HS-27A (cell line): ENCODE measurements at places on chromosomes 6 and 20.

DNA sequence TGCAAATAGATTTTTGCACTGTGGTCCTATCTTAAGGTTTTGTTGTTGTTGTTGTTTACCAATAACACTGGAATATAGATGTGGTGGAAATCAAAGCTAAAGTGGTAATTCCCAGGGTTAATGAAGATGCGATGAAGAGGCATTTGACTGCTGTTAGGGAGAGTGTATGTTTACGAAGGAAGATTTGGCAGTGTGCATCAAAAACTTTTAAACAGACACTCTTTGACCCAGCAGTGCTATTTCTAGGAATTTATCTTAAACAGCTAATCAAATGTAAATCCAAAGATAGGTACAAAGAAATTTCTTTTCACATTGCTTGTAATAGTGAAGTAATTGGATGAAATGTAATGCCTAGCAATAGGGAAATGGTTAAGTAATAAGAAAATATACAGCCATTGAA is 34.0 kb downstream of the KDM1B start:
- DNase-seq: no peak

DNA sequence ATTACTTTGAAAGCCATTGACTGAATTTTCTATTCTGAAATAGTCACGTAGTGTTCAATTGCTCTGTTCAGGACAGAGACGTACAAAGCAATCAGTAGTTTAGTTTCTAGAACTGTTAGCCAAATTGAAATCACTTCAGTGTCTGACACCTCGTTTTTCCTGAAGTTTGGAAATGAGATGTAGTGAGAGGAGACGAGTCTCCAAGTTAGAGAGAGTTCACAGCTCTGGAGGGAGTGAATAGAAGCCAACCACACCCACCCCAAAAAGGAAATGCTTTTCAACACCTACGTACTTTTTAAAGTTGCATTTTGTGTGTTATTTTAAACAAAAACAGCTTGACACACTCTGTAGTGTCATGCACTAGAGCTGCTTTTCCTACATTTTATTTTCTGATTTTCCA is 296.0 kb downstream of the ADGRG6 start:
- DNase-seq: no peak

- no peak for DNase-seq
These were observed 2.9 kb downstream of the TMEM30A start for GRCh38 chr6:75281653-75282052.

- DNase-seq: no peak
These were observed 153.3 kb upstream of the SNX9 start for GRCh38 chr6:157669747-157670216.

GRCh38 chr6:111625099-111625416 is 19.4 kb upstream of the TRAF3IP2 start:
- no peak for DNase-seq

- DNase-seq: no peak
These were observed 462.5 kb downstream of the CDH26 start for GRCh38 chr20:60420676-60421229.

- no peak for DNase-seq
These were observed 41.0 kb downstream of the QKI start for GRCh38 chr6:163455552-163455951.

- DNase-seq: no peak
These were observed 236.2 kb downstream of the GRM1 start for GRCh38 chr6:146265056-146265455.

GRCh38 chr20:35886537-35886936 is 67.8 kb downstream of the SCAND1 start:
- DNase-seq: no peak

GRCh38 chr6:154297721-154298120 is 58.9 kb downstream of the IPCEF1 start:
- DNase-seq: no peak

- no peak for DNase-seq
These were observed 34.6 kb upstream of the NKX2-2 start for GRCh38 chr20:21548390-21549035.

GRCh38 chr6:121944354-121944753 is 455.1 kb upstream of the HSF2 start:
- no peak for DNase-seq

GRCh38 chr6:4586469-4586859 is 189.7 kb upstream of the CDYL start:
- DNase-seq: no peak

DNA sequence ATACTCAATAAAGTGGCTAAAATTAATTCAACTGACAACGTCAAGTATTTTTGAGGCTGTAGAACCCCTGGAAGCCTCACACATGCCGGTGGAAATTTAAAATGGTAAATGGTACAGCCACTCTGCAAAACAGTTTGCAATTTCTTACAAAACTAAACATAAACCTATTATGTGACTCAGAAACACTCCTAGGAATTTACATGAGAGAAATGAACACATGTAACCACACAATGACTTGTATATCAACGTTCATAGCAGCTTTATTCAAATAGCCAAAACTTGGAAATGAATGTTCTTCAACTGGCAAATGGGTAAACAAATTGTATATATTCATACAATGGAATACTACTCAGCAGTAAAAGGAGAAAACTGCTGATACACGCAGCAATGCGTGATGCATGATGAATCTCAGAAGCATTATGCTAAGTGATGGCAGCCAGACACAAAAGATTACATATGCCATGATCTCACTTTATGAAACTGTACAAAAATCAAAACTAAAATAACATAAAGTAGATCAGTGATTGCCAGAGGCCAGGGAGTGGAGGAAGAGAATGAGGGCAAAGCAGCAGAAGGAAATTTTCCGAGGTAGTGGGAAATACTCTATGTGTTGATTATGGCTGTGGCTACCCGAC is 112.5 kb downstream of the FAM50B start:
- DNase-seq: no peak

- DNase-seq: no peak
These were observed 49.0 kb downstream of the PTPRT start for GRCh38 chr20:43140726-43141125.

DNA sequence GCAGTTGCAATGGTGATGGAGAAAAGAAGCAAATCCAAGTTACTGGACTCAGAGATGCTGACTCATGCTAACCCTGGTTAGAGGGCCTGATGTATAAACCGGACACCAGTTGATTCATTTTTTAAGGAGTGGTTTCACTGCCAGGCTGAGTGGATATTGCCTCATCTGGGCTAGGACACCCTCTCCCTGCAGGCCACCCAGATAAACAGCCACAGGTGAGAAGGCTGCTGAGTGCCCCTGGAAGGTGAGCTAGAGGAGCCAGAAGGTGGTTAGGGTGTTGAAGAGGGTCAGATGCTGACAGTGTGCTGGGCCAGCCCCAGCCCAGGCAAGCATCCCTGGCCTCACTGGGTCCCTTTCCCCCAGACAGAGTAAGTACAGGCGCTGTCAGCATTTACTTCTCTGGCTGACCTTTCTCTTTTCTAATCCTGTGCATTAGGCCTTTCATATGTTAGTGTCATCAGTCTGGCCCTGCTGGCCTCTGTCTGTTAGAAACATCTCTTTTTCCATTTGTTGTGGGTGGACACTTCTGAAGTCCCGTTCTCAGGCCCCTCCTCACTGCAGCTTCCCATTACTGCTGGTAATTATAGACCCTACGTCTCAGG is 13.5 kb downstream of the EPB41L1 start:
- DNase-seq: peak; percentile 39

DNA sequence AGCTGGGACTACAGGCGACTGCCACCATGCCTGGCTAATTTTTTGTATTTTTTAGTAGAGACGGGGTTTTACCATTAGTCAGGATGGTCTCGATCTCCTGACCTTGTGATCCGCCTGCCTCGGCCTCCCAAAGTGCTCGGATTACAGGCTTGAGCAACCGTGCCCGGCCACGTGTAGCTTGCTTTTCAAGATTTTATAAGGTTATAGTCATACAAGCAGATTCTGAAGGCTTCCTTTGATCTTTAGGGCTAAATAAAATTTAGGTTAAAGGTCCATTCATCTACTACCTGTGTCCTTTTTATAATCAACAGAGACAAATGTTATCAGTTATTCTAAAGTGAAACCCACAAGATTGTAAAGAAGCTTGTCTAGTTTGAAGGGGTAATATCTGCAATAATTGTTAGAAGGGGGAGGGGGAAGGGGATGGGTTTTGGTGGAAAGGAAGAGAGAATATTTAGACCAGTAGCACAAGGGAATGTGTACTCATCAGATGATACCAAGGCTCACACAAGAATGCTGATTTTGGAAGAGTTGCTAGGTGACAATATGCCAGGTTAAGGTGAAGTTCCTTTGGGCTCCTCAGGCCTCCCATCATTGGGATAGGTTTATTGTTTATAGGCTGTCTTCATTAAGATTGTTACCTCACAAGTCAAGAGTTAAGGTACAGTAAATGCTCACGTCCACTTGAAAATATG is 284.7 kb downstream of the ALDH8A1 start:
- no peak for DNase-seq
